Neural progenitor cell (in vitro differentiated cells): ENCODE measurements at places on chromosomes 6 and 20.

GRCh38 chr6:132888701-132889100, 74.3 kb downstream of the RPS12 start:
- no peak overlapping the region for H3K27ac ChIP-seq
- no peak for DNase-seq
- no peaks in the 10 kb centered on the region for H3K27me3 ChIP-seq

- no peaks in the 10 kb centered on the region for H3K36me3 ChIP-seq
- H3K27me3 ChIP-seq: no peaks in the 10 kb centered on the region
- peak; percentile 19 for DNase-seq
- H3K4me3 ChIP-seq: no peak overlapping the region
- peaks cover 17% of the 10 kb centered on the region for H3K4me1 ChIP-seq
These were observed 449.6 kb upstream of the POU3F2 start for GRCh38 chr6:98384801-98385200.

DNA sequence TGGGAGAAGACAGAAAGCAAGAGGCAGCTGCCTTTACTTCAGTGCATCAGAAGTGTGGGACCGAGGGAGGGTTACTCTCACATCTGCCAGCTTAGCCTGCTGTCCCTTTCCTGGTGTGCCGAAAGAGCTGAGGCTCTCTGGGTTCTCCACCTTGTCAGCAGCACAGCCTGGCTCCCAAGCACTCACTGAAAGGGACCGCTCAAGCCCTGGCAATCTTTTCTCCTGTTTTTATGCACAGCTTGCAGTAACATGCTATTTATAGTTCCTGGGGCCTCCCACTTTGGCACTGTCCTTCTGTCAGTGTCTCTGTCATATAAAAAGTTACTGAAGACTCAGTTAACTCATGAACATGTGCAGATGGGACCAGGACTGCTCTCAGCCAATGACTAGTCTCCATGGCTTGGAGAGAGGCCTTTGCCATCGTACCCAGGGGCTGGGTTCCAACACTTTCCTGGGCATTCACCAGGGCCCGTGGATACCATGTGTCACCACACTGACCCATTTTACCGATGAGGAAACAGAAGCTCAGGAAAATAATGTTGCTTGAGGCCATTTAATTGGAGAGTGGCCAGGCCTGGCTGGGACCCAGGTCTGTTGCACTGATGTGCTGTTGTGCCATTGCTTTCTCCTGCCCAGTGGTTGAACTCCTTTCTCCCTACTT, 46.2 kb downstream of the PANK2 start:
- H3K27me3 ChIP-seq: no peaks in the 10 kb centered on the region
- no peak overlapping the region for H3K4me3 ChIP-seq
- peaks cover 5% of the 10 kb centered on the region for H3K36me3 ChIP-seq
- peaks cover 6% of the 10 kb centered on the region for H3K4me1 ChIP-seq

DNA sequence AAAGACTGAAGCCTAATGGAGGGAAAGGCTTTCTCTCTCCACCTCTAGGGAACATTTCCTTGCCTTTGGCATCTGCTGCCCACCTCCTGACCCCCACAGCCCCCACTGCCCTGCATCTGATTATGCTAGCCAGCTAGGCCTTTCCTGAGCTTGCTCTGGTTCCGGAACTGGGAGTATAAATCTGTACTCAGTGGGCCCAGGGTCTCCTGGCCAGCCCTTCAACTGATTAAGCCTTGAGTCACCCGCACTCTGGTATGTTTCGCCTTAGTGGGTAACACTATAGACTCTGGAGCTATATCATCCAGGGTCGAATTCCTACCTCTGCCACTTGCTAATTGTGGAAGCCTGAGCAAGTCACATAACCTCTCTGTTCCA, 45.6 kb upstream of the RIPOR2 start:
- H3K36me3 ChIP-seq: no peaks in the 10 kb centered on the region
- DNase-seq: peak; percentile 18
- peaks cover 4% of the 10 kb centered on the region for H3K27me3 ChIP-seq
- H3K4me3 ChIP-seq: no peak overlapping the region

- H3K27me3 ChIP-seq: no peaks in the 10 kb centered on the region
- no peak overlapping the region for H3K27ac ChIP-seq
These were observed 488.5 kb upstream of the JARID2 start for GRCh38 chr6:14757418-14757817.

DNA sequence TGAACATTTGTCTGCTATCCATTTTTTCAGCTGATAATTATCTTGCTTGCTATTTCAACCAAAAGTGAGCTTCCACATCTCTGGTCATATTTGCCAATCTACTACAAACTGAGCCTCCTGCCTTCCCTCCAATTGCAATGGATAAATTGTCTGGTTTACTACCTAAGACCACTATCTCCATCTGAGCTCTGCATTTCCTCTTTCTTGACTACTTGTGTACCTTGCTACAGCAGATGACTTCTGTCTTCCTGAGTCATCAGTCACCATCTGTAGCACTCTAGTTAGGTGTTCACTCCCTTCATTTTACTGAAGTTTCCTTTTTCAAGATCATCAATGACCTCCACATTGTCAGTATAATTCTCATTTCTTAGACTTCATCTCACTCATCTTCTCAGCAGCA, 33.5 kb upstream of the PHIP start:
- H3K27me3 ChIP-seq: no peaks in the 10 kb centered on the region
- DNase-seq: no peak
- no peaks in the 10 kb centered on the region for H3K4me1 ChIP-seq
- H3K36me3 ChIP-seq: no peaks in the 10 kb centered on the region
- no peak overlapping the region for H3K4me3 ChIP-seq
- H3K27ac ChIP-seq: no peak overlapping the region

DNA sequence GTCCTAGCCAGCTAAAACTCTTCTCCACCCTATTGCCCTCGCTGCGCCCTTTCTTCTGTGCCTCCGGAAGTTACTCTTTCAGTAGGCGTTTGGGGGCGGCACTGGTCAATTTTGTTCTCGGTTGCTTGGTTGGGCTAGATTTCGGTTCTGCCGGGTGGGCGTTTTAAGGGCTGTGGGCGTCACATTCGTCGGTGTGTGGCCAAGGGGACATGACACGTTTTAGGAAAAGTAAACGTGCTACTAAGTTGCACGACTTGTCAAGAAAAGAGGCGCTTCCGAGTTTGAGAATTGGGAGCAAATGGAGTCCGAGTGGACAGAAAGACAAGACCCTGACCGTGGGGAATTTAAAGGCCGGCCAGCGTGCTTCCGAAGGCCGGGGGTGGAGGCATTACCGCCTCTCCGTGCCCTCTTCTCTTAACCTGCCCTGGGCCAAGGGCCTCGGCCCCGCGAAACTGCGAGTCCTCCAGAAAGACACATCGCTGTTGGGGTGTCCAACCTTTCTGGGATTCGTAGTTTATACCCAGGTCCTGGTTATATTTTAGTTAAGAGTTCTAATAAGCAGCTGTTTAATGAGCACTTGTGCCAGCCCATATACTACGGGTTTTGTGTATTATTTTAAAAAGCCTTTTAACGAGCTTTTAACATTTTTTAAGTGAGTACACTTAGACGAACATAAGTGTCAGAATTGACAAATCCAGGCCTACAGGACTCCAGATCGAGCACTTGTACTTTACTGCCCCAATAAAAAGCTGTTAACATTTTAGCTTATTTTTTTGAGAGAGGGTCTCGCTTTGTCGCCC, 664 bp upstream of the BAG6 start:
- H3K4me3 ChIP-seq: peak overlapping the region; percentile 85
- peak; percentile 96 for DNase-seq
- H3K27me3 ChIP-seq: no peaks in the 10 kb centered on the region
- peaks cover 11% of the 10 kb centered on the region for H3K4me1 ChIP-seq
- peaks cover 5% of the 10 kb centered on the region for H3K36me3 ChIP-seq

GRCh38 chr6:80922916-80923455, 816.5 kb downstream of the BCKDHB start:
- no peaks in the 10 kb centered on the region for H3K36me3 ChIP-seq
- H3K4me1 ChIP-seq: no peaks in the 10 kb centered on the region
- no peak overlapping the region for H3K4me3 ChIP-seq
- no peak for DNase-seq
- no peaks in the 10 kb centered on the region for H3K27me3 ChIP-seq

DNA sequence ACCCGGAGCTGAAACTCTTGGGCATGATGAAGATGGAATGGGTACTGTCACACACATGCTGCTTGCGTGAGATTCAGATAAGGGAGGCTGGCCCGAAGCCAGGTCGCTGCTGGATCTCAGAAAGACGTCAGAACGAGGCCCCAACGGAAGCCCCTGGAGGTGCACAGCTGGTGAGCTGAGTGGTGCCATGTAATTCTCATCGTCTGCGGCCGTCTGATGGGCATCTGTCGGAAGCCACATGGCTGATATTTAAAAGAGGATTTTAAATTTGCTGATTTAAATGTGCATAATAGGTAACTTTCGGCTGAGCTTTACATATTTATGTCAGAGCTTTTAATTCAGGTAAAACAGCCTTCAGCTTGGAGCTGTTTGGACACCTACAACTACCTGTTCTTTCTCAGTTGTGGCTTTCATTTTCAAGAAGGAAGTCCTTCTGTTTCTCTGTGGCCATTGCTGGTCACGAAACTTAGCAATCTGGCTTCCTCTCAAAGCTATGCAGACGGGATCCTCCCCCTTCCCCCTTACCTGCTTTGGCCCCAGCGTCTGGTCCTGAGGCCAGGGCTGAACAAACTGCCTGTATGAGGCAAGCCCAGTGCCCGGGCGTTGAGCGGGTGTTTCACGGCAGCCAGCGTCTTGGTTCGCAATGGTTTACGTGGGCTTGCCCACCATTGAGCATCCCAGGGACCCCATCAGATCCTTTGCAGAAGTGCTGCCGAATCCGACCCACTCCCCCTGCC, 9.2 kb downstream of the SLCO4A1 start:
- no peak for DNase-seq
- H3K4me1 ChIP-seq: peaks cover 3% of the 10 kb centered on the region
- no peak overlapping the region for H3K27ac ChIP-seq
- no peak overlapping the region for H3K4me3 ChIP-seq

DNA sequence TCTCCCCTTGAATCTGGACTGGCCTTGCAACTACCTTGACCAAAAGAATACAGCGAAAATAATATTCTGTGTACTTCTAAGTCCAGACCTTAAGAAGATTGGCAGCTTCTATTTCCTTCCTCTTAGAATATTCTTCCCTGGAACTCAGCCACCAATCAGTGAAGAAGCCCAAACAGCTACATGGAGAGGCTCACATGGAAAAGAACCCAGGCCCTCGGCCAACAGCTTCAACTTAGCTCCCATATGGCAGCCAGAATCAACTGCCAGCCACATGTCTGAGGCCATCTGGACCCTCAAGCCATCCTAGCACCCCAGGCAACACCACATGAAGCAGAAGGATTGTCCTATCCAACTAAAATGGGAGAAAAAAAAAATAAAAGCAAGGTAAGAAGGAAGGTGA, 178.8 kb downstream of the IBTK start:
- no peaks in the 10 kb centered on the region for H3K27me3 ChIP-seq
- no peak overlapping the region for H3K4me3 ChIP-seq
- H3K36me3 ChIP-seq: no peaks in the 10 kb centered on the region
- DNase-seq: no peak
- H3K4me1 ChIP-seq: no peaks in the 10 kb centered on the region

GRCh38 chr6:151070631-151071051, 169.1 kb upstream of the AKAP12 start:
- no peaks in the 10 kb centered on the region for H3K36me3 ChIP-seq
- no peak overlapping the region for H3K4me3 ChIP-seq
- H3K27ac ChIP-seq: no peak overlapping the region
- H3K4me1 ChIP-seq: no peaks in the 10 kb centered on the region
- no peaks in the 10 kb centered on the region for H3K27me3 ChIP-seq

DNA sequence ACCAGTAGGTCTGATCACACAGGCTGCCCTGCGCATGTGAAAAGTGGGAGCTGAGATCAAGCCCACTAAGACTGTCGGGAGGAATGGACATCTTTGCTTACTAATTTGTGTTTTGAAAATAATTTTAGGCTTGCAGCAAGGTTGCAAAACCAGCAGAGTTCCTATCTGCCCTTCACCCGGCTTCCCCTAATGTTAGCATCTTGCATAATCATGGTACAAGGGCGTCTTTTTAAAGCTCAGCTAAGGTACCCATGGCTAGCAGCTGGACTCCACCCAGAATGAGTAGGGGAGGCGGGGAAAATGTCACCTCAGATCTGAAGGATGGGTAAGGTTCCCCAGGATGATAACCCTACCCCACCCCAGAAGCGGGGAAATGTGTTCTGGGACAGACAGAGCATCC, 25.3 kb upstream of the BMP7 start:
- no peak overlapping the region for H3K4me3 ChIP-seq
- peaks cover 63% of the 10 kb centered on the region for H3K4me1 ChIP-seq
- no peak for DNase-seq
- no peaks in the 10 kb centered on the region for H3K27me3 ChIP-seq
- H3K27ac ChIP-seq: no peak overlapping the region

- no peak for DNase-seq
- no peaks in the 10 kb centered on the region for H3K27me3 ChIP-seq
- no peaks in the 10 kb centered on the region for H3K4me1 ChIP-seq
- no peaks in the 10 kb centered on the region for H3K36me3 ChIP-seq
These were observed 231.6 kb downstream of the FNDC1 start for GRCh38 chr6:159400826-159401225.

GRCh38 chr6:117547688-117548621, 54.4 kb downstream of the GOPC start:
- peaks cover 7% of the 10 kb centered on the region for H3K4me1 ChIP-seq
- H3K27ac ChIP-seq: no peak overlapping the region
- no peak overlapping the region for H3K4me3 ChIP-seq
- DNase-seq: no peak
- no peaks in the 10 kb centered on the region for H3K27me3 ChIP-seq

GRCh38 chr6:4637691-4638433, 138.3 kb upstream of the CDYL start:
- no peak for DNase-seq
- H3K4me3 ChIP-seq: no peak overlapping the region
- no peaks in the 10 kb centered on the region for H3K27me3 ChIP-seq
- no peaks in the 10 kb centered on the region for H3K36me3 ChIP-seq

DNA sequence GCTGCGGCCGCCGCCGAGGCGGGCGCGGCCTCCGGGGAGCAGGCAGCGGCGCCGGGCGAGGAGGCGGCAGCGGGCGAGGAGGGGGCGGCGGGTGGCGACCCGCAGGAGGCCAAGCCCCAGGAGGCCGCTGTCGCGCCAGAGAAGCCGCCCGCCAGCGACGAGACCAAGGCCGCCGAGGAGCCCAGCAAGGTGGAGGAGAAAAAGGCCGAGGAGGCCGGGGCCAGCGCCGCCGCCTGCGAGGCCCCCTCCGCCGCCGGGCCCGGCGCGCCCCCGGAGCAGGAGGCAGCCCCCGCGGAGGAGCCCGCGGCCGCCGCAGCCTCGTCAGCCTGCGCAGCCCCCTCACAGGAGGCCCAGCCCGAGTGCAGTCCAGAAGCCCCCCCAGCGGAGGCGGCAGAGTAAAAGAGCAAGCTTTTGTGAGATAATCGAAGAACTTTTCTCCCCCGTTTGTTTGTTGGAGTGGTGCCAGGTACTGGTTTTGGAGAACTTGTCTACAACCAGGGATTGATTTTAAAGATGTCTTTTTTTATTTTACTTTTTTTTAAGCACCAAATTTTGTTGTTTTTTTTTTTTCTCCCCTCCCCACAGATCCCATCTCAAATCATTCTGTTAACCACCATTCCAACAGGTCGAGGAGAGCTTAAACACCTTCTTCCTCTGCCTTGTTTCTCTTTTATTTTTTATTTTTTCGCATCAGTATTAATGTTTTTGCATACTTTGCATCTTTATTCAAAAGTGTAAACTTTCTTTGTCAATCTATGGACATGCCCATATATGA, 3.2 kb downstream of the MARCKS start:
- no peaks in the 10 kb centered on the region for H3K27me3 ChIP-seq
- peak overlapping the region; percentile 97 for H3K4me3 ChIP-seq
- peak; percentile 43 for DNase-seq
- H3K4me1 ChIP-seq: peaks cover 13% of the 10 kb centered on the region
- no peak overlapping the region for H3K27ac ChIP-seq
